Activated naive CD4-positive, alpha-beta T cell treated with anti-CD3 and anti-CD28 coated beads, Interleukin-2, amount 50 U/mL, for 16 hours (primary cell): ENCODE measurements at places on chromosomes 3 and 15.
A peak's percentile ranks its signal among the peaks of the same experiment; 100 is the strongest.

GRCh38 chr3:81592101-81592500, 169.3 kb downstream of the GBE1 start:
- DNase-seq = no peak

GRCh38 chr15:61053401-61053965, 175.6 kb downstream of the RORA start:
- DNase-seq = no peak

DNA sequence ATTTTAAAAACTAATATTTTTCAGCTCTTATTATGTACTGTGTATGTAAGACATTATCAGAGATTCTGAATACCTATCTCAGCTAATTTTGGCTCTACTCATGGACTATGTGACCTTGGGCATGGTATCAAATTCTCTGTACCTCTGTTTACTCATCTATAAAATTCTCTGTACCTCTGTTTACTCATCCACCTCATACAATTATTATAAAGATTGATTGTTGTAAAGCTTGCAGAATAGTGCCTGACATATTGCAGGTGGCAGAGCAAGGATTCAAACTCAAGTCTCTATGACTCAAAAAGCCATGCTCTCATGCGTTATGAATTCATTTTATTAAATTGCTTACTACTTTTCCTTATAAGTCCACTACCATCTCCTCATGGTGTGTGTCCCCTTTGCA, 151.9 kb upstream of the ARL6 start:
- DNase-seq = no peak

DNA sequence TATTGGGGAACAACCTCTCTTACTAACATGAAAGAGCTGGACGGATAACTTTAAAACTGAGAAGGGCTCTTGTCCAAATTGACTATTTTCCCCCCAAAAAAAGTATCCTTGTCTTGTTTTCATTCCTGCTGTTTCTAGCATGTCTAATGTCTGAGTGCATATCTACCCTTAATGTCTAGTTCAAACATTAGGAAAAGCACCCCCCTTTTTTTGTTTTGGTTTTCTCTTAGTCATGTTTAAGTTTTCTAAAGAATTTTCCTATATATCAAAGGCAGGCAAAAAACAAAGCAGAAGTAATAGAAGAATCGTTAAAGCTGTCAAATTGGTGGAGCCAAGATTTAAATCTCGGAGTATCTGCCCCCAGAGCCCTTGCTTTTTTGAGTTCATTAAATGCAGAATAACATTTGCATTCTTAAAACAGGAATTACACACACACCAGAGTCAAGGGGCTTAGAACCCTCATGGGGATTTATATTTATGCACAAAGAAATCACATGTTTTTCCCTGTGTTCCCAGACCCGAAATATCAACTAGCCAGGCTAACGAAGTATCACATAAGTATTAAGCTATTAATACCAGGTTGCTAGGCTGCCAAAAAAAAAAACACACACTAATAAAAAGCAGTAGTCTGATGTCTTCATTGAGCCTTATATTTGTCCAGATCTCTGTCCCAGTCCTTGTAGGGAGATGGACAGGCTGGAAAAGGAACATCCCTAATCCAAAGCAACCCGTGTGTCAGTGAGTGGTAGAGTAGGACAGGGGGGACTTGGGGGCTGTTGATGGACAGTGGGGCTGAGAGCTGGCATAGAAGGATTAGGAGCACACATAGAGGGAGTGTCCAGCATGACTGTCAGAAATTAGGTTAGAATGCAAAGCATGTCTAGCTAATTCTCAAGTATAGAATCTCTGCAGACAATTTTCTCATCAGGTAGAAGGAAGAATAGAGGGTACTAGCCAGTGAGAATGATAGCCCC, 103.6 kb upstream of the BFSP2 start:
- DNase-seq = no peak

DNA sequence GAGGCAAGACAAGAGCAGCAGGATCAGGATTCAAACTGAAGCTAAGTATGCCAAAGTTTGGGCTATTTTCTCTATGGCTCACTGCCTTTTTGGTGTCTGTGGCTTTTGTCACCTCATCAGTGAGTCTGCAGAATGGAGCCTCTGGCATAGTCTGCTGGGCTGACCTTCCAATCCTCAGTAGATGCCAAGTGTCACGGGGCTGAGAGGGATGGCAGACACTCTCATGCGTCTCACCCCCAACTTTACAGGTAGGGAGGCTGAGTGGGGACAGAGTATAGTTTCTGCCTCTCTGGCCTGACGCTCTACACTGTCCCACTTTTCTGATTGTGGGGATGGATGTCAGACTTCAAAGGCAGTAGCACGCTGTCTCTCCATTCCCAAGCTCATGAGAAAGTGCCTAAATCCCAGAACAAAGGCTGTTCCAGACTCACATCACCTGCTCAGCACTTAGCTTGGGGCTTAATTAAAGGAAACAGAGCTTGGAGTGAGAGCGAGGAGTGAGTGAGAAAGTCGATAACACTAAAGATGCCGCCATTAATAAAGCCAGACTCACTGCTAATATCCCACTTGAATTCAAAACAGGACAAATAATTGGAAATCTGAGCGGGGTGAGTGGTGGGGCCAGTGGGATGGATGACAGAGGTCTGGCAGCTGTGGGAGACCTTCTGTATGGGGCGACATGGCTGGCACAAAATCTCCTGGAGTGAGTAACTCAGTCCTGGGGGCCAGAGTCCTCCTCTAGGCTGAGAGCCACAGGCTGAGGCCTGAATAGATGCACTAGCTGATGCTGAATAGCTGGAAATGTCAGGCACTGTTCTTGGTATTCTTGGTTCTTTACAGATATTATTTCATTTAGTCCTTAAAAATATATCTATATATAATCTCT, 78.4 kb upstream of the MRPS22 start:
- no peak for DNase-seq

DNA sequence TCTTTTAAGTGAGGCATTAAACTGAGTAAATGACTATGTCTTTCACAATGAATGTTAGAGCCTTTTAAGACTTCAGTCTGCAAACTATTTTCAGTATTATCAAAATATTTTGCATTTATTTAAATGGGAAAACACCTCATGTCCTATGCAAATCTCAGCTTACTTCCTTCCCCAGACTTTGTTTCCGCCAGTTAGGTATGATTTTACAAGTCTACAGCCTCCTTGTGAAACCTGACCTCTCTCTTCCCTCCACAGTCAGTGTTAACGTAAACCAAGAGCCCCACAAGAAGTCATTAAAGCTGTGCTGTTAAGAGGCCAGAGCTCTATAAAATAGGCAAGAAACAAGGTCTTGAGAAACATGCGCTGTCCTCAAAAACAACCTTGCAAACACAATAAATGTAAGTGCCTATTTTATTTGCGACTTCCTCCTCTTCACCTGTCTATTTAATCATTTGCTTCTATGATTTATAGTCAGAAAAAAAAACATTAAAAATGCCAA, 48.3 kb downstream of the PRTG start:
- DNase-seq = no peak

DNA sequence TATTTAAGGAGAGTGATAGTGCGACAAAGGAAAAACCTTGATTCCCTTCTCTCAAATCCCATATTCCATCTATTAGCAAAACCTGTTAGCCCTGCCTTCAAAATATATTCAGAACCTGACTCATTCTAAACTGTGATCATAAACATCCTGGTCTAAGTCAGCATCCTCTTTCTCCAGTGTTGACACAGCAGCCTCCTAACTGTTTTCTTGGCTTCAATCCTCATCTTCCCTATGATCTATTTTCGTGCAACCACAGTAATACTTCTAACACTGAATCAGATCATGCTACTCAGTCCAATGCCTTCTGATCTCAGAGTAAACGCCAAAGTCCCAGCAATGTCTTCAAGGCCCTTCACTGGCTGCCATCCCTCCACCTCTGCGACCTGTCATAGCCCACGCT, 785.1 kb downstream of the EDEM1 start:
- DNase-seq = no peak

- DNase-seq = no peak
These were observed 125.1 kb upstream of the IQSEC1 start for GRCh38 chr3:13198264-13198879.

DNA sequence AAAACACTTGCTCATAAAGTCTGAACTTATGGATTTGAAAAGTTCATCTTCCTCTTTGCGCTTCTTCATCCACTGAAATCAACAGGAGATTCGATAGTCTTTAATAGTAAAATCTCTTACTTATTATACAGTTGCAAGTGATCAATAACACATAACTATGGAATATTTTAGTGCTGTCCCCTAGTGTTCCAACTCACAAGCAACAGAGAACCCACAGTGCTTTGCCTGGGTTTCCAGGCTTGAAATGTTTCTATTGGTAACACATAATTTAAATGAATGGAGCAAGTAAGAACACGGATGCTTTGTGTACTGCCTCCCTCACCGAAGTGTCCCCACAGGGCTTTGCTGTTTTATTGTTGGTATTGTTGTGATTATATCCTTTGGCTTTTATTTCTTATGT, 93.5 kb downstream of the WDR72 start:
- DNase-seq = no peak

DNA sequence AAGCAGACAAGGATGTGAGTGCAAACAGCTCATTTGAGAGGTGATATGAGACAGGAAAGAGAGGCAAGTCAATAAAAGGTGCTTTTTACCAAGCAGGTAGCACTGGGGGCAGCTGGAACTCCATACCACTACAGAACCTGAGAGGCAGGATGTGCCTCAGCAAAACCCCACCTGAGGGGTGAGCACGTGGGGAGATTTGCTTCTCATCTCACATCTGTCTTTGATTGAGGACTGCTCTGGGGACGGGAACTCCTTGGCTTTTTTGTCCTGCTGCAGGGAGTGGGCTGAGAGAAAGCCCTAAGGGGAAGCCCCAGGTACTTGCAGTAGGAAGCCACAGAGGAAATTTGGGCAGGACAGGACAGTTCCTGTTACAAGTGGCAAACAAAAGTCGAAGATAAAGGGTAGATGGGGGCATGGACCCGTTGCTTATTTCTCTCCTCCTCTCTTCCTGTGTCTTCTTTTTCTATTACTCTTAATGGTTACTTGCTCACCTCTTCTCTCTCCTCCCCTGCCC, 27.1 kb downstream of the CFAP161 start:
- DNase-seq = no peak

- no peak for DNase-seq
These were observed 102.9 kb downstream of the SHQ1 start for GRCh38 chr3:72745146-72745999.

GRCh38 chr3:105885256-105885655, 16.4 kb upstream of the CBLB start:
- DNase-seq = no peak

- DNase-seq = no peak
These were observed 63.7 kb upstream of the DLG1 start for GRCh38 chr3:197362081-197362480.

GRCh38 chr3:46371519-46372340, 984 bp downstream of the CCR5 start:
- no peak for DNase-seq

DNA sequence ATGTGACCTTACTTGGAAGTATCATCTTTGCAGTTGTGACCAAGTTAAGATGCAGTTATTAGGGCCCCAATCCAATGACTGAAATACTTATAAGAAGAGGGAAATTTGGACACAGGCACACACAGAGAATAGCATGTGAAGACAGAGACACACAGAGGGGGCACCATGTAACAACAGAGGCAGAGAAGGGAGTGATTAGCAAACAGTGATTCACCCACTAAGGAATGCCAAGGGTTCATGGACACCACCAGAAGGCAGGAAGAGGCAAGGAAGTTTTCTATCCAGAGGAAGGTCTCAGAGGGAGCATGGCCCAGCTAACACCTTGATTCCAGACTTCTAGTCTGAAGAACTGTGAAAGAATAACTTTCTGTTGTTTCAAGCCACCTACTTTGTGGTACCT, 25.0 kb downstream of the SIDT1 start:
- no peak for DNase-seq

GRCh38 chr15:56019060-56019793, 25.8 kb upstream of the NEDD4 start:
- no peak for DNase-seq

- no peak for DNase-seq
These were observed 234.6 kb downstream of the EBLN2 start for GRCh38 chr3:73295876-73296635.

DNA sequence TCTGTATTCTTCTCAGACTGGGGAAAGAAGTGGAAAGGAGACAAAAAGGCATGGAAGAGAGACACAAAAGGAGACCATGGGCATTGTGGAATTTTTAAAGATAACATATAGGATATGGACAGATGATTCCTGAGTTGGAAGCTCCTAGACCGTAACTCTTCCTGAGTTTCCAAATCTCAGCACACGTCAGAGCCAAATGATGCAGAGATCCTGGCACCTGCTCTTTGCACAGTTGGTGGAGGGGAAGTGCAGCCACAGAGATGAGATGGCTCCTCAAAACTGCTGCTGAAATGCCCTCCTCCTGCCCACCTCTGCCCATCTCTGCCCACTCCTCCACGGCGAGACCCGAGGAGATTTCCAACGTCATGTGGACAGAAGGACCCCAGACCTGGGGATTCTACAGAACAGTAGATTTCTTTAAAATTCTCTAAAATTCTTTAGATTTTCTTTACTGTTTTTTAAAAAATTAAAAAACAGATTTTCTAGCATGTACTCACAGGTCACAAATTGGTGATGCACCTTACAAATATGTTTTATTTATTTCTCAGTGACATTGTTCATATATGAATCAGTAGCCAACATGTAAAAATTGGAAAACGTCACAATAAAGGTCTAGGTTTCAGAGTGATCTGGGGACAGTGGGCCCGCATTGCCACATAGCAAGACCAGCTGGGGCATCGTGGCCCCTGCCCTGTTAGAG, 8.1 kb downstream of the CPN2 start:
- no peak for DNase-seq

DNA sequence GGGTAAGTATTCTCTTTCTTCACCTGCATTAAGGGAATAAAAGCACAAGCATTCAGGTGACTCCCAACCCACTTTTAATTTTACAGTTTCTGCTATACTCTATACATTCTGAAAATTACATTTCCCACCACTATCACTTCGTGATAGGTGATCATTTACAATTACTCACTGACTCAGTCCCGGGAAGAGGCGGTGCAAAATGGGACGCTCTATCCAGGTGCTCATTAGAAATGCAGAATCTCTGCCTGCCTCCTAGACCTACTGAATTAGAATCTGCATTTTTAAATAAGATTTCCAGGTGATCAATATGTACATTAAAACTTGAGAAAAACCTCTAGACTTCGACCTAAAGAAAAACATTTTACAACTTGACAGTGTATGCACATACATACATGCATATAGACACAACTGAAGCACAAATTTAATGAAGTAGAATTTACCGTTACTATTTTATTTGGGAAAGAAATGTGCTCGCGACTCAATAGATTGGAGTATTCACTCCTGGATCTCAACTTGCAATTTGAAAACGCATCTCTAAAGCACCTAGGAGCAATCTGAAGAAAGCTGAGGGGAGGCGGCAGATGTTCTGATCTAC, 598 bp upstream of the TGFBR2 start:
- no peak for DNase-seq

GRCh38 chr3:15332405-15333098, at the start of gene SH3BP5:
Gene SH3BP5 (minus strand): TSS chr3:15332586. CDS start chr3:15332408, 178 bp downstream.
- DNase-seq = peak; percentile 77
